Activated CD8-positive, alpha-beta memory T cell treated with anti-CD3 and anti-CD28 coated beads for 4 hours (primary cell): ENCODE measurements at places on chromosomes 2 and 18.

DNA sequence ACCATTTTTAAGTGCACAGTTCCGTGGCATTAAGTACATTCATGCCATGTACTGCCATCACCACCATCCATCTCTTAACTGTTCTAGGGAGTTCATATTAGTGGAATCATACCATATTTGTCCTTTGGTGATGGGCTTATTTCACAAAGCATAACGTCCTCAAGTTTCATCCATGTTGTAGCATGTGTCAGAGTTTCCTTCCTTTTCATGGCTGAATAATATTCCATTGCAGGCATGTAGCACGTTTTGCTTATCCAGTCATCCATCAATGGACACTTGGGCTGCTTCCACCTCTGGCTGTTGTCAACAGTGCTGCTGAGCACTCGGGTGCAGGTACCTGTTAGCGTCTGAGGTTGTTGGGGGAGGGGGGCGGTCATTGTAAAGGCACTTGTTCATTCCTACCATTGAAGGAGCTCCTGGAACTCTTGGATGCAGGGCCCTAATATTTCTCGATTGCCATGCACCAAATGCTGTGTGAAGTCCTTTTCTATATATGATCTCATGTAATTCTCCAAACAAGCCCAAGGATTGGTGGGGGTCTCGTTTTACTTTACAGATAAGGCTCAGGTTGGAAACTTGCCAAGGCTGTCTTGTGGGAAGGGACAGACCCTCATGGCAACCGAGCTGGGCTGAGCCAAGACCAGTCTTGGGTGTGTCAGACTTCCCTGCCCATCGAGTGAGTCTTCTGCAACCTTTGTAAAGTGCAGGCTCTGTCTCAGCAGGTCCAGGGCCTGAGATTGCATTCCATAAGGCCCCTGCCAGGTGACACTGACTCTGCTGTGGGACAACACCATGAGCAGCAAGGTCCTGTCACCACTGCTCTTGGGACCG, 42.9 kb upstream of the SH3RF3 start:
- DNase-seq: no peak

- no peak for DNase-seq
Measured at GRCh38 chr2:107936433-107937359, 49.6 kb upstream of the SLC5A7 start.

- no peak for DNase-seq
Measured at GRCh38 chr2:158270536-158270935, 168.9 kb downstream of the UPP2 start.

DNA sequence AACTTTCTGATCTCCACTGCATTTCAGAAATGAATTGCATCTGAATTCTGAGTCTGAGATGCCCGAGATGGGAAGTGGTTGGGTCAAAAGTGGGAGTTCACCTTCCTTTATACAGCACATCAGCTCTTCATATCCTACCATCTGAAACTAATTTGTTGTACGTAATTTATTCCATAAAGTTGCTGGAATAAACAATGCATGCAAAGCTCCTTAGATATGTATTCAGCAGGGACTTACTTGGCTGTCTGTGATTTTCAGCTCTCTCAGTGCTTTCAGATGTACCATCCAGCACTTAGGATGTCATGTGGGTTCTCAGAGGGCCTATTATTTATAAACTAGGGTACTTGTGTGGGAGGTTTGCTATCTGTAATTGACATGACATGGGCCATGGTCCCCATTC, 46.9 kb upstream of the EFEMP1 start:
- DNase-seq: no peak

DNA sequence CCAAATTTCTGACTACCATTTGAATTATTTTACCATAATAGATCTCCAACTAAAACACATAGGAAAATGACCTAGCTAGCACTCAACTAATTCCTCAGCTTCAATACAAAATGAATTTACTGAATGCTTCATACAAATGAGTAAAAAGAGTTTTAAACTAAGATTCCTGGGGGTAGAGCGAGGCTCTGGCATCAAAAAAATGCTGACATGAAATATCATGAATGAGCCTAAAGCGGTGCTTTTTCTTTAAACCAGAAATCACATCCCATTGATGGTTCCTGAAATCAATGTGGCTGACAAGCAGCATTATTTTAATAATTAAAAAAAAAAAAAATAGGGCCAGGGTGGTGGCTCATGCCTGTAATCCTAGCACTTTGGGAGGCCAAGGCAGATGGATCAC, 32.1 kb downstream of the WDR33 start:
- no peak for DNase-seq

DNA sequence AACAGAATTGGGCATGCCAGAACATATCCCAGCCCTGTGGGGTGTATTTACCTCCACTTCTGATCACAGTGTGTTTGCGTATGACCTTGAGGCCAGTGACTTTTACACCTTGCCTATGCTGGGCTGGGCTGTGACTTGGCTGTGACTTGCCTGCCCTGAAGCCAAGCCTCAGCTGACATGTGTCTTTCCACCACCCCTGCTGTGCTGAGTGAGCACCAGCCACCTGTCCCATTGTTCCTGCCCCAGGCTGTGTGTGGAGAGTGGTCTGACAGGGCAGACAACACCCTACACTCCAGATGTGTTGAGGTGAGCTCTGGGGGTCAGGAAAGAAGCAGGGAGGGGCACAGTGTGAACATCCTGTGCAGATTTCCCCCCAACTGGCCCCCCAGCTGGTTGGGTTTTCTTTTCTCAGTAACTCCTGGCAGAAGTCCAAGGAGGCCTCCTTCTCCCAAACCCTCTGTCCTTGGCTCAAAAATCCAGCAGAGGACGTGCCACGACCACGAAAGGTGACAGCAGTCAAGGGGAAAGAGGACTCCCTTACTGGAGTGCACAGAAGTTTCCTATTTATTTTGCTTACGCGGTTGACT, 5.1 kb upstream of the STEAP3 start:
- DNase-seq: no peak

- DNase-seq: no peak
Measured at GRCh38 chr2:205405752-205406151, 276.5 kb upstream of the NRP2 start.

DNA sequence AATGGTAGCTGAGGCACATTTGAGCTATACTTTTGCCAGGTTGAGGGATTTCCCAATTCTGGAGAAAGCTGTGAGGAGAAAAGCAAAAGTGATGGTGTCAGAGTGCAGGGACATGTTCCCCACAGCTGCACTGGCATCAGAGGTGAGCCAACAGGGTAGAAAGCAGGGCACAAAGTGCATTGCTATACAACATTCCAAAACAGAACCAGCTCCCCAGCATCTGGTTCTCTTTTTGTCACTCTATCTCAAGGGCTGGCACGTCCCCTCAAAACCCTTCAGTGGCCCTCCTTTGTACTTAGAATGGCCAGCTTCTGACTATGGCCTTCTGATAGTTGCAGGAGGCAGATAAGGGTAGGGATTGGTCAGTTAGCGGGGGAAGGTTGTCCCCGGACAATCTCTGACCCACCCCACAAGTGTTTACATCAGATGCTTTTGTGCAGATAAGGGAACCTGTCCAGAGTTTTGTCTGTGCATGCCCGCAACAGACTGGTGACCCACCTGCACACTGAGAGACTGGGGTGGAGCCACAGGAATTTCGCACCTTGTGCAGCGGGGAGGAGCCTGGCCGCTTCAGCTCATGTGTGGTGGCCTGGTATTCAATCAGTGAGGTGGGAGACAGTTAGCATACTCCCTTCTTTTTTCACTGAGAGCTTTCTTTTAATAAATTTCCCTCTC, 31.0 kb upstream of the TMEM17 start:
- no peak for DNase-seq

GRCh38 chr18:53944721-53945120, 279.7 kb downstream of the MBD2 start:
- no peak for DNase-seq

- DNase-seq: no peak
Measured at GRCh38 chr2:33559328-33559727, 39.8 kb downstream of the FAM98A start.

GRCh38 chr2:236623816-236624215, 54.2 kb downstream of the ACKR3 start:
- no peak for DNase-seq

DNA sequence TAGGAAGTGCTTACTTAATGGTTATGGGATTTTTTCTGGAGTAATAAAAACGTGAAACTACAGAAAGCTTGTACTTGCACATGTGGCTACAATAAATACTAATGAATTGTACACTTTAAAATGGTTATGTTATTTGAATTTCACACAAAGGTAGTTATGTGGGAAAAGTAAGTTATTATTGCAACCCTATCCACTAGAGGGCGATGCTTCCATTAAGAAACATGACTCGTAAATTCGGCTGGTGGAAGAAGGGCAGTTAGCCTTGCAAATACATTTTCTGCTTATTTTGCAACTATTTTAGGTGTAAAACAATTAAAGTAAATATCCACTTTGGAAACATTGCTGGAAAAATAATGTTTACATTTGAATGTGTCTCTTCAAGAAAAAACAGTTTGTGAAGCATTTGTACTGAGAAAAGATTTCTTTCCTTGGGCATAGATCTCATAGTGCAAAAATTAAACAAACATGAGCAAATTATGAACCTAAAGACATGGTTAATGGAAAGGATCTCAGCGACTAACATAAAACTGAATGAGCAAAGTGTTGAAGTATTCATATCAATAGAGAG, 68.1 kb upstream of the CSRNP3 start:
- no peak for DNase-seq

DNA sequence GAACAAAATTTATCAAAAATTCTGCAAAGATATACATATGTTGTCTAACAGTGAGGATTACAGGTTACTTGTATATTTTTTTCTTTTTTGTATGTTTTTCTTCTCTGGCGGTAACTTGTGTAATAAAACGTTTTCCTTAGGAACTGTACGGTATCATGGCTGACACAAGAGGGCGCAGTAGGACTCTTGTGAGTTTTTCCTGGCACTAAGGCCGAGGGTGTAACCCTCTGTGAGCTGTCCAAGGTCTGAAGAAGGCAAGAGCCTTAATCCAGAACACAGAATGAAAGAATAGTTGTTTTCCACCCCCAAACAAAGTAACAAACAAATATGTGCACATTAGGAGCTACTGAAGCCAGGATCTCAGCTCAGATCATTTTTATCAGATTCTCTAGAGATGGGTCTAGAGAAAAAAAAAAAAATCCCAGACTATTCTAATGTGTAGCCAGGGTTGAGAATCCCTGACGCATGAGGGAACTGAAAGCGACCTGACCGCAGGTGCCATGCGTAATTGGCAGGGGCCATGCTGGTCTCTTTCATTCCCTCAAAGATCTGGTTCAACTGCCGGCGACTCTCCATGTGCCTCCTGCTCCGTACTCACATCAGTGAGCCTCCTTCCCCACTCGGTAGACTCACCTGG, 27.0 kb downstream of the TMEM200C start:
- no peak for DNase-seq

- DNase-seq: no peak
Measured at GRCh38 chr2:22798386-22798785, 586.6 kb upstream of the KLHL29 start.

DNA sequence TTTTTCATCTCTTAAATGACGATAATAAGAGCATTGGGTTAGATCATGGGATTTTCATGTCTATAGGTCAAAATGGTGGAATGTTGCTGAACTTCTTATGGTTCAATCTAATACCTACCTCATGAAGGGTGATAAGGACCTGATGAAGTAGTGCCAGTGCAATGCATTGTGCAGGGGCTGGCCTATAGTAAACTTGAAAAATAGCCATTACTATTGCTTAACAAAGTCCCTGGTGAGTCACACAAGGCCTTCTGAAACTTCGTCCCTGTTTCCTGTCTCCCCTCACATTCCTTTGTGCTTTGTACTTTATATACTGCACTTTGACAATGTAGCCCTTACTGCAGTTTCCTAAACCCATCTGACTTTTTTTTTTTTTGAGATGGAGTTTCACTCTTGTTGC, 515.9 kb downstream of the SLC4A3 start:
- no peak for DNase-seq

GRCh38 chr2:205908212-205909183, 177.5 kb downstream of the INO80D start:
- no peak for DNase-seq

DNA sequence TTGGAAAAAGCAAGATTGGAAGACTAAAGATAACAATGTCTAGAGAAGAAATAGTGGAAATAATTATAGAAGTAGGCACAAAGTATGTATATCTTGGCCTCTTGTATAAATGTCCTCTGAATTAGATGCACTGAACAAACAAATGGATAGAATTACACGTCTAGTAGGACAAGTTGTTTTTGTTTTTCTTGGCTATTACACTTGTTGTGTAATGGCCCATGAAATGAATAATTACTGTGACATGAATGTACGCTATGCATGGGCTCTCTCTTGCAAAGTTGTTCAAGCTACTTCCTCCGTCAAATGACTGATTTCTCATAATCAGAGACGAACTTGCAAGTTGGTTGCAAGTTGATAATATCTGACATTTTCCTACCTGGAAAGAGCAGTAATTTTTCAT, 126.2 kb downstream of the PDE1A start:
- DNase-seq: no peak

GRCh38 chr18:49590608-49591007, 28.8 kb downstream of the LIPG start:
- DNase-seq: no peak

DNA sequence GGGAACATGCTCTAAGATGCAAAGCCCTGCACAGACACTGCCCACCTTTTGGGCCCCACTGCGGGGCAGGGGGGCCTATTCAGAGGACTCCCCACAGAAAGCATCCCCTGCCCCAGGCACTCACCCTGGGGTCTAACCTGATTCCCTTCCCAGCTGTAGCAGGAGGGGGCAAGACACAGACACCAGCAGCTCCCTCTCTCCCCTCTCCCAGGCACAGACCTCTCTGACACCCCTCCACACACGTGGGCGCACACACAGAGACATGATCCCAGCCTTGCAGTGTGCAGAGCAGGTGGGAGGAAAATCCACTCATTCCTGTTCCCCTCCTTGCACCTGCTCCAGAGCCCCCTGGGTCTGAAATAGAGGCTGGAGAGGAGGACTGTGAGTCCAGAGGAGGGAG, 10.7 kb downstream of the TNS1 start:
- DNase-seq: no peak

GRCh38 chr18:62847081-62847480, 131.7 kb downstream of the PHLPP1 start:
- DNase-seq: no peak

DNA sequence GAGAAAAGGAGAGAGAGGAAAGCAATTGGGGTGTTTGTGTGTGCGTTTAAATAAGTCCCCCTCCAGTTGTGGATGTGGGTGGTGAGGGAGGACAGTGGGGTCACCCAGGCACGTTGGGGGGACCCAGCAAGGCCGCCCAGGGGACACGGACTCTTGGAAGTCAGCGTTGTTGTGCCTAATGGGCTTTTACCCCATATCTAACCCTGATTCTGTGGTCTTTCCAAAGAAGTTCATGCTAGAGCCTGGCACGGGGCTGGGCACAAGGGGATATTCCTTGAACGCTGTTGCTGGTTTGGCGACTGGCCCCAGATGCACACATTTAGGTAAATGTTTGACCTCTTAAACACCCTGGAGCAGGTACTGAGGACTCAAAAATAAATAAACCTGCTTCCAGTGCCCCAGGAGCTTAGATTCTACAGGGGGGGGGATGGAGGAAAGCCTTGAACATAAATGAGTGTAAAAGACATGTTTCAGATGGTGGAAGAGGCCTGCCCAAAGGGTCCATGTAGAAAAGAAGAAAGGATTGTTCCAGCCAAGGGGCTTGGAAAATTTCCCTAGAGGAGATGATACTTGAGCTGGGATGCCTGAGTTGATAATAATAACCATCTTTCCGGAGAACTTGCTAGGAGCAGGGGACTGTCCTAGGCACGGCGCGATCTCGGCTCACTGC, 97.7 kb upstream of the SIX3 start:
- DNase-seq: no peak
